ENCODE measurements at places on chromosomes 5 and 9.

DNA sequence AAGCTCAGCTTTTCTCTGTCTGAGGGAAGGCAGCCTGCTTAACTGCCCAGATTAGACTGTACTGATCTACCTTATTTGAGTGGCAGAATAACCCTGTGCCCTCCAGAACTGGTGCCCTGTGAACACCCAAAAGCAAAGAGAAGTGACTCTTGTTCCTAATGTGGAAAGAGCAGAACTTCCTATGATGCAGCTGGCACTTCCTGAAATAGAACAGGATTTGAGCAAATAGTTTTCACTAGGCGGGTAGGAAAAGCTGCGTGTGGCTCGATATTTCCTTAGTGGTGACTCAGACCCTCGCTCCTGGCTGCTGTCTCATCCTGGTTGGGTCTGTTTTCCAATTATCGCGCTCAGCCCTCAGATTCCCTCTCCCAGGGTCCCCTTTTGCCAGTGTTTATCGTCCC lies 89.9 kb downstream of the SH3TC2 start:
- DNase-seq = peak; percentile 83
- H3K36me3 ChIP-seq = no peaks in the 10 kb centered on the region
- no peak overlapping the region for H3K4me3 ChIP-seq

GRCh38 chr9:13857521-13857920 lies 456.4 kb downstream of the NFIB start:
- no peak overlapping the region for H3K27ac ChIP-seq
- no peaks in the 10 kb centered on the region for H3K27me3 ChIP-seq
- no peak for DNase-seq
- H3K4me1 ChIP-seq = peaks cover 4% of the 10 kb centered on the region

DNA sequence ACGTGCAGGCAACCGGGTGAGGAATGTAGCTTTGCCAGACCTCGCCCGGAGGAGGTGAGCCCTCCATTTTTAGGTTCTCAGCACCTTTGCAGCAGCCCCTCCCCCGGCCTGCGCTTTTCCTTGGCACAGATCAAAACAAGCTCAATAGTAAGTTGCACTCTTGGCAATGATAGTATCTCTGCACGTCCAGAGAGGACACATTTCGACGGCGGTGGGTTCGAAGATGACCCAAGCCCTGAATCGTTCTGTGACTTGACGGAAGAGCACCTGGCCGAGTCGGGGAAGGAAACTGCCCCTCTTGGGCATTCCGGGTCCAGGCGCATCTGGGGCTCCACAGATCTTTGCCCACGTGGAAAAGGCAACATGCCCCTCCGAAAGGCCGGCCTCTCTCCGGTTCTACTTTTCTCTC lies 904 bp downstream of the GDNF start:
- no peak for DNase-seq
- no peaks in the 10 kb centered on the region for H3K27me3 ChIP-seq
- no peak overlapping the region for H3K27ac ChIP-seq

DNA sequence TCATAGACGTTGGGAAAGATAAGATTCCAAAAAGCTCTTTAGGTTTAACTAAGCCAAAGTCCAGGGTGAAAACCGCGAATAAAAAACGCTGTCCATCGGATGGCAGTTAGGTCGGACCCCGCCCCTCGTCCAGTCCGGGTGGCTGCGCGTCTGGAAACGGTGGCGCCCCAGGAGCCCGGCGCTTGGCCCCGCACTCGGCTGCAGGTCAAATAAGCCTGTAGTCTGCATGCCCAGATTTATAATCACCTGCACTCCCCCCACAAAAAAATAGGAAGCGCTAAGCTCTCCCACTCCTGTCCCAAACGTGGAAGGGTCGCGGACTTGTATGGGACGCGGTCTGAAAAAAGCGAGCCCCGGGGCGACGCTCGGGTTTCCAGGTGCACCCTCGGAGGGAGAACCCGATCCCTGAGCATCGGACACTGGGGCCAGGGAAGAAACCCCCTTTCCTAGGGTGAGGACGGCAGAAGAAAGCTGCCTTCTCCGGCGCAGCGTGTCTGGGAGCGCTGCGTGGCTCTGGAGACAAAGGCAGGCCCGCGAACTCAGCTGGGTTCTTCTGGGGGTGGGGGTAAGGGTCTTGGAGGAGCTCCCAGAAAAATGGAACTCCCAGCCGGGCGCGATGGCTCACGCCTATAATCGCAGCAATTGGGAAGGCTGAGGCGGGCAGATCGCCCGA lies 923 bp upstream of the ZBTB5 start:
- no peaks in the 10 kb centered on the region for H3K27me3 ChIP-seq
- H3K36me3 ChIP-seq = no peaks in the 10 kb centered on the region
- peaks cover 19% of the 10 kb centered on the region for H3K4me1 ChIP-seq
- peak overlapping the region; percentile 99 for H3K27ac ChIP-seq
- no peak for DNase-seq
- peak overlapping the region; percentile 98 for H3K4me3 ChIP-seq

GRCh38 chr5:59446356-59446755 lies 447.2 kb downstream of the PDE4D start:
- H3K4me1 ChIP-seq = no peaks in the 10 kb centered on the region
- no peaks in the 10 kb centered on the region for H3K27me3 ChIP-seq
- H3K27ac ChIP-seq = no peak overlapping the region
- no peak for DNase-seq

DNA sequence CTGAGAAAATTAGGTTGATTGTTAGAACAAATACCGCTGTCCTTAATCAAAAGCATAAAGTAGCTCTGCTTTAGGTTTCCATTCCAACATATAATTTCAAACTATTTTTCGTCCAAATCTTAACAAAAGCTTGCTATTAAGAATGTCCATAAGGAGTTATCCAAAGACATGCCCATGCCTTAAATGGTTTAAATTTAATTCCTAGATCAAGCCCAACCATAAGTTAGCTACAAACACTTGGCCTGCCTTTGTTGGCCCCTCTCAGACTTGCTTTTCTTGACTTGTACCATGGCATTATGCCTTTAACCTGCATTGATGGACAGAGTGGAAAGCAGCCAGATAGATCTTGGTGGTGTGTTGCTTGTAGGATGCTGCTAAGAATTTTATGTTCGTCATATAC lies 8.8 kb downstream of the GARNL3 start:
- H3K27me3 ChIP-seq = no peaks in the 10 kb centered on the region
- DNase-seq = no peak
- H3K27ac ChIP-seq = peak overlapping the region; percentile 7
- no peak overlapping the region for H3K4me3 ChIP-seq
- H3K4me1 ChIP-seq = no peaks in the 10 kb centered on the region

DNA sequence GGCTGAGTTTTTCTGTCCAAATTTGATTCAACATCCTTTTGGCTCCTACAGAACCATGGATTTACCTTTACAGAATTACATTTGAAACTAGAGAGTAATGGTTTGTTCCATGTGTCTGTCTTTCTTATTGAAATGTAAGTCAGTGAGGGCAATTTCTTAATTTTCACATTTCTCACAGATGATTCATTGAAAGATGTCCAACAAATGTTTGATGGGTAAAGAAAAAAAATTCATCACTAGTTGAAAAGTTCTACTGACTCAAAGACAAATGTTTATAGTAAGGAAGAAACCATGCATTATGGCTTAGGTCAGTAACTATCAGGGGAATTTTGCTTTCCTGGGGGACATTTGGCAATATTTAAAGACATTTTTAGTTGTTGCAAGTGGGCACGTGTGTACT lies 131.6 kb upstream of the TRPM3 start:
- no peak for DNase-seq
- no peaks in the 10 kb centered on the region for H3K36me3 ChIP-seq
- H3K4me3 ChIP-seq = no peak overlapping the region
- no peak overlapping the region for H3K27ac ChIP-seq

DNA sequence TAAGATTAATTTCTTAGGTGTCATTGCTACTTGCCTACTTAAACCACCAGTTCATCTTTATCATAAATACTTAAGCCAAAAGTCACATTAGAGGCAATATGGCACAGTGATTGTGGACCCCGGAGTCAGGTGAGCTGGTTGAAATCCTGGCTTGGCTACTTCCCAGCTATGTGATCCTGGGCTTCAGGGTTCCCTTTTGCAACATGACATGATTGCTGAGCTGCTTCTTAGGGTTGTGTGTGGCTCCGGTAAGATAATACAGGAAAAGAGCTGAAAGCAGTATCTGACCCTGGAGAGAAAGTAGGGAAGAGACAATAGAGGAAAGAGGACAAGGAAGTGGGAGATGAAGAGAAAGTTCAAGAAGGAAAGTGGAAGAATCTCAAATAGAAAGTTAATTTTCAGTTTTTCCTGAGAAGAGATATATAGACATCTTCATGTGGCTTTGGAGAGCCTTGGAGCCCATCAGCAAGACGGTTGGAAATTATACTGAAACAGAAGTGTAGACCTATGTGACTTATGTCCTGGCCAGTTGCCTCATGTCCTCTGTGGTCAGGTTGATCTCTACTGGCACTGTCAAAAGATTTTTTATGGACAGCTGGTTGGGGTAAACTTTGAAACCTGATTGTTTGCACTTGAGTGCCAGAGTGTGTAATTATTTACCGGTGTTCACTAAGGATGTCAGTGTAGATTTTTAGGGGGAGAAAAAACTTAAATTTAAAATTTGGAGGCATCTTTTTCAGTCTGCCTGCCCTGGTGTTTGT lies 93.2 kb downstream of the GHR start:
- H3K27me3 ChIP-seq = no peaks in the 10 kb centered on the region
- no peak overlapping the region for H3K4me3 ChIP-seq
- H3K27ac ChIP-seq = no peak overlapping the region
- H3K36me3 ChIP-seq = no peaks in the 10 kb centered on the region
- DNase-seq = no peak
- H3K4me1 ChIP-seq = peaks cover 27% of the 10 kb centered on the region

DNA sequence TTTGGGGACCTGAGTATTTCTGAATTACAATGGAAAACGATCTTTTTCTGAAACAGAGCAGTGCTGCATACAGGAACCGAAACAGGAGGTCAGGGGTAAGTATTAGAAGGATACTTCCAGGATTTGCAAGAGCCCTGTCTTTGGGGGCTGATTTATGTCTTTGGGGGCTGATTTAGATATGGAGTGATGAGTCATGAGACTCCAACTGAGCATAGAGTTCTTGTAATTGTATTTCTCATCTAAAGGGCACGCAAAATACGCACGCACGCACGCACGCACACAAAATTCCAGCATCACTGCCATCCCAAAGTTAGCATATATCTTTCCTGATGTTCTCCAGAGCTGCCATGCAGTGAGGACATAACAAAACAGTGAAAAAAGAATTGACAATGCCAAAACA lies 414.8 kb upstream of the CCNH start:
- H3K27ac ChIP-seq = no peak overlapping the region
- no peak for DNase-seq
- H3K4me3 ChIP-seq = no peak overlapping the region
- no peaks in the 10 kb centered on the region for H3K27me3 ChIP-seq

DNA sequence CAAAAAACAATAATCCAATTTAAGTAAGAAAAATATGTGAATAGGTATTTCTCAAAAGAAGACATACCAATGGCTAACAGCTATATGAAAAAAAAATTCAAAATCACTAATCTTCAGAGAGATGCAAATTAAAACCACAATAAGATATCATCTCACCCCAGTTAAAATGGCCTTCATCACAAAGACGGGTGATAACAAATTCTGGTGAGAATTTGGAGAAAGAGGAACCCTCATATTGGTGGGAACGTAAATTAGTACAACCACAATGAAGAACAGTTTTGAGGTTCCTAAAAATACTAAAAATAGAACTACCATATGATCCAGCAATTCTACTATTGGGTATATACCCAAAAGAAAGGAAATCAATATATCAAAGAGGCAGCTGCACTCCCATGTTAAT lies 94.3 kb downstream of the TMEM167A start:
- no peak for DNase-seq
- no peak overlapping the region for H3K27ac ChIP-seq
- H3K27me3 ChIP-seq = no peaks in the 10 kb centered on the region
- H3K4me1 ChIP-seq = no peaks in the 10 kb centered on the region
- H3K36me3 ChIP-seq = no peaks in the 10 kb centered on the region
- no peak overlapping the region for H3K4me3 ChIP-seq

DNA sequence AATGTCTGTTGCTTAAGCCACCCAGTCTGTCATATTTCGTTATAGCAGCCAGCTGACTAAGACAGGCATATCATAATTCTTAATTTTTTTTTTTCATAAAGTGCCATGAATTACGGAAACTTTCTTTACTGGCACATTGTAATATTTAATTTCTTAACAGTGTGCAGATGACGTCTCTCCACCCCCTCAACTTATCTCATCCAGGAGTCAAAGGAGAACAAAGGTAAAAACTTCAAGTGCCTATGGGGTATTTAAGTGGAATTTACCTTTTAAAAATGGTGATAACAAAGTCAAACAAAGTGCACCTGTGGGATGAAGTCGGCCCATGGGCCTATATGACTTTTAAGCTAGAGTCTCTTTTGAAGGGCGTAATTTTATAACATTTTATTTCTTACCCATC lies 539.4 kb downstream of the CDH9 start:
- no peak overlapping the region for H3K27ac ChIP-seq
- H3K27me3 ChIP-seq = no peaks in the 10 kb centered on the region
- no peak for DNase-seq
- H3K4me3 ChIP-seq = no peak overlapping the region

- no peaks in the 10 kb centered on the region for H3K27me3 ChIP-seq
- peak; percentile 64 for DNase-seq
- H3K27ac ChIP-seq = peak overlapping the region; percentile 62
- H3K4me3 ChIP-seq = peak overlapping the region; percentile 80
- H3K36me3 ChIP-seq = no peaks in the 10 kb centered on the region
Measured at GRCh38 chr5:94618029-94618492, 343 bp downstream of the KIAA0825 start.

GRCh38 chr9:75265525-75265972 lies 177.2 kb downstream of the OSTF1 start:
- DNase-seq = no peak
- peaks cover 28% of the 10 kb centered on the region for H3K4me1 ChIP-seq
- no peak overlapping the region for H3K4me3 ChIP-seq
- no peaks in the 10 kb centered on the region for H3K36me3 ChIP-seq
- H3K27ac ChIP-seq = no peak overlapping the region

GRCh38 chr9:89153232-89154017 lies 25.2 kb downstream of the SHC3 start:
- no peaks in the 10 kb centered on the region for H3K4me1 ChIP-seq
- H3K4me3 ChIP-seq = no peak overlapping the region
- no peaks in the 10 kb centered on the region for H3K27me3 ChIP-seq
- H3K36me3 ChIP-seq = no peaks in the 10 kb centered on the region
- H3K27ac ChIP-seq = no peak overlapping the region

GRCh38 chr5:91194824-91195381 lies 188.2 kb downstream of the ARRDC3 start:
- no peaks in the 10 kb centered on the region for H3K27me3 ChIP-seq
- H3K4me3 ChIP-seq = no peak overlapping the region
- no peaks in the 10 kb centered on the region for H3K36me3 ChIP-seq

GRCh38 chr9:18260521-18260920 lies 213.4 kb upstream of the ADAMTSL1 start:
- DNase-seq = no peak
- H3K36me3 ChIP-seq = no peaks in the 10 kb centered on the region
- no peak overlapping the region for H3K27ac ChIP-seq
- H3K4me3 ChIP-seq = no peak overlapping the region

DNA sequence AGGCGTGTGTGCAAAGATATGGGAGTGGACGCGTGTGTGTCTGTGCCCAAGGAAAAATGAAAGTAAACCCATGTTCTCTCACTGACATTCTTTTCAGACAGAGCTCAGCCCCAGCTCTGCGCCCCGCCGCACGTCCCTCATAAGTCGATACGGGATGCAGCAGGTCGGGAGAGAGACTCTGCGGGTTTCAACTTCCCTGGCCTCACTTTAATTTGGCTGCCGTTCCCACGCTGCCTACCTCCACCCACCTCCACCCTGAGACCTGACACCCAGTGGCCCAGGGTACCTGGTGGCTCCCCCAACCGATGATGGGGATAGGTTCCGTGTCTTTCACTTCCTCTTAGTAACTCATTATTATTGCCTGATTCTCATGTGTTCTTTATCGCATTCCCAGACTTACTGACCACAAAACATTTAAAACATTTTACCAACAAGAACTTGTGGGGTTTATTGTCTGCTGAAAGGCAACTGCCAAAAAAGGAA lies 19.4 kb downstream of the LHX2 start:
- peaks cover 39% of the 10 kb centered on the region for H3K27me3 ChIP-seq
- H3K27ac ChIP-seq = no peak overlapping the region
- no peaks in the 10 kb centered on the region for H3K4me1 ChIP-seq
- H3K4me3 ChIP-seq = peak overlapping the region; percentile 36

All from tibial artery (tissue), 4 donors.